ENCODE measurements at places on chromosomes 13 and 19. TPM values are rescaled to one million over a fixed set of nuclear protein-coding genes. Genes with fewer than 3 reads are reported as not detected.
A peak's percentile ranks its signal among the peaks of the same experiment; 100 is the strongest.

Gene SELENOV
- not detected for total RNA-seq

Gene CNFN
- 4.1 TPM for total RNA-seq

Gene SLC8A2
- not detected for total RNA-seq

Gene DACH1
- total RNA-seq, result not detected

GRCh38 chr19:536881-537404, 5.4 kb downstream of the CDC34 start:
- DNase-seq, result no peak

- DNase-seq, result no peak
These were observed 4.0 kb downstream of the SERPINE3 start for GRCh38 chr13:51343475-51343874.

DNA sequence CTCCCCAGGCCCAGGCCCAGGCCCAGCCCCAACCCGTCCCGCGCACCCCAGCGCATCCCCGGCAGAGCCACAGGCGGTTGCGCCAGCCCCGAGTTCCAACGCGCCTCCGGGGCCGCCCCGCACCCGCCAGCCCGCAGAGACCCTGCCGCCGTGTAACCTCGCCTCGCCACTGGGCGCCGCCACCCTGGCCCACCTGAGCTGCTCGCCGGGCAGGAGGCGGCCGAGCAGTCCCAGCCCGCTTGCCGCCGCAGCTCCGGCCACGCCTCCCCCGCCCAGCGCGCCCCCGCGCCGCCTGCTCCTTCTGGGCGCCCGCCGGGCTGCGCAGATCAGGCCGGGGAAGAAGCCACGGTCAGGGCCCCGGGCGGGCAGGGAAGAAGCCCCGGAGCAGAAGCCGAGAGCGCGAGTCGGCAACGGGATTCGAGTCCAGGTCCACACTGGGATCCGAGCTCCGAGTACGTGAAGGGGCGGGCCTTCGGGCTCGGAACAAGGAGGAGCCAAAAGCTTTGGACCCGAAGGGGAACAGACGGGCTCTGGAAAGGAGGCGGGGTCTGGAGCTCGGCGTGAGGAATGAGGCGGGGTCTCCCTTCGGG, at the start of gene MBOAT7:
TSS of gene MBOAT7 (minus strand) at position 436 of the 590 bp plus-strand sequence. CDS start 1,072 bp downstream, outside the sequence.
- no peak for DNase-seq

GRCh38 chr13:41456768-41457588, at the start of gene RGCC:
RGCC (plus strand) TSS chr13:41457550; CDS start chr13:41457708, 158 bp downstream.
- peak; percentile 56 for DNase-seq

- DNase-seq, result no peak
These were observed 147.0 kb downstream of the SHISA2 start for GRCh38 chr13:25904830-25905229.

- DNase-seq, result no peak
These were observed 257.6 kb downstream of the DLEU7 start for GRCh38 chr13:50585674-50586413.

- DNase-seq, result no peak
These were observed 13.6 kb upstream of the PEPD start for GRCh38 chr19:33535226-33535625.

GRCh38 chr19:58346961-58347929, 6.0 kb downstream of the A1BG start:
- DNase-seq, result no peak

DNA sequence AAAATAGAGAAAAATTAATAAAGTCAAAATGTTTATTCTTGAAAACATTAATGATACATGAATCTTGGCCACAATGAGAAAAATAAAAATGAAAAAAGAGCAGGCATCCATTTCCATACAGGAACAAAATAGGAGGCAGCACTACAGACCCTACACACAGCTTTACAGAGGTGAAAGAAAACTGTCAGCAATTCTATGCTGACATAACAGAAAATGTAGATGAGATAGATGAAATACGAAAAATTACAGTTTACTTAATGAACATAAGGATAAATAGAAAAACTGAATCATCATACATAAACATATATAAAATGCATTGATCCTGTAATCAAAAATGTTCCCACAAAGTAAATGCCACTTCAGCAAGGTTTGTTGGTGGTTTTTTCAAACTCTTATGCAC, 5.6 kb downstream of the LILRB4 start:
- DNase-seq, result no peak

- DNase-seq, result peak; percentile 63
These were observed 114.0 kb downstream of the UQCRFS1 start for GRCh38 chr19:29098863-29099481.

DNA sequence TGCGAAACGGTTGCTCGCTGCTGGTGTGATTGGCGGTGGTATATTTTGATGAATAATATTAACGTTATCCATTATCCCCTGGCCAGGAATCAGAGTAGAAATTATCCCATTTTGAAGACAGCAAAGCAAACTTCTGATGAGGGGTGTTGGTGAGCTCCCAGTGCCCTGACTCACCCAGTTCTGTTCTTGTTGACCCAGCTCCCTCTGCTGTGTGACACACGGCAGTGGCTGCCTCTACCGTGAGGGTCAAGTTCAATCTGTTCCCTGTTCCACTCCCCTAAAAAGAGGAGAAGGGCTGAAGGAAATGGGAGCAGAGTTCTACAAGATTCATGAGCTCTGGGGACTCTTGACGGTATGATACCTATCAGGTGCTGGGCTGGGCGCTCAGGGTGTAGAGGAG, 2.0 kb downstream of the CAMSAP3 start:
- peak; percentile 58 for DNase-seq

DNA sequence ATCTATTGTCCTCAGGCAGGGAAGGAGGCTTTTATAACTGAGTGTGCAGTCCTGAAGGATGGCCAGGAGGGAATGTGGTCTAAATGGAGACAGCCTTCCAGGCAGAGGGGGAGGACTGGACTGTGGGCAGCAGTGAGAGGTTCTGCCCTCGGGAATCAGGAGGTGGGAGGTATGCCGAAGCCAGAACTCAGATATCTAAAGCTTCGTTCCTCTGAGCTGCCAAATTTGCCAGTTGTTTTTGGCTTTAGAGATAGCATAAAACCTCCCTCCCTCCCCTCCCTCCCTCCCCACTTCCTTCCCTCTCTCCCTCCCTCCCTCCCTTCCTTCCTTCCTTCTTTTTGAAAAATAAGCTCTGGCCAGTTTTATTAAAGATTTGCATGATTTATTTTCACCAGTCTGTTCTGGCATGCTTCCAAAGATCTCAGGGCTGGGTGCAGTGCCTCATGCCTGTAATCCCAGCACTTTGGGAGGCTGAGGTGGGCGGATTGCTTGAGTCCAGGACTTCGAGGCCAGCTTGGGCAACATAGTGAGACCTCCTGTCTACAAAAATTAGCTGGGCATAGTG, 2.4 kb downstream of the MEDAG start:
- no peak for DNase-seq

GRCh38 chr19:46906221-46906620, 45.4 kb downstream of the ARHGAP35 start:
- no peak for DNase-seq

- DNase-seq, result no peak
These were observed 31.7 kb downstream of the ACTL9 start for GRCh38 chr19:8666814-8667405.

DNA sequence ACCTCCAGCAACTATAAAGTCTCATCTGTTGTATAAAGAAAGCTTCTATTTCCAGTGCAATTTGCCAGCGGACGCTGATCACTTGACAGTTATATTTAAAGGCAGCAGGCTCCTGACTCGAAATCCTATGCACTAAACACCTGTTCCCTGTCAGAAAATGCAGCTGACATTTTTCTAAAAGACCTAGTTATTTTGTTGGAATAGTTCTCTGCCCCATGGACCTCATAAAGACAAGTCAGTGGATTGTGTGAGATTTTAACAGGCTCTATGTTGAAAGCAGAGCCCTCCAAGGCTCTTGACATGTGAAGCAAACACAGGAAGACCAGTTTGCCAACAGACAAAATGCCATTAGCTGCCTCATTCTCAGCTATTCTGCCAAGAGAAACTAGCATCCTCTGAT, 304.7 kb upstream of the KLF12 start:
- no peak for DNase-seq

DNA sequence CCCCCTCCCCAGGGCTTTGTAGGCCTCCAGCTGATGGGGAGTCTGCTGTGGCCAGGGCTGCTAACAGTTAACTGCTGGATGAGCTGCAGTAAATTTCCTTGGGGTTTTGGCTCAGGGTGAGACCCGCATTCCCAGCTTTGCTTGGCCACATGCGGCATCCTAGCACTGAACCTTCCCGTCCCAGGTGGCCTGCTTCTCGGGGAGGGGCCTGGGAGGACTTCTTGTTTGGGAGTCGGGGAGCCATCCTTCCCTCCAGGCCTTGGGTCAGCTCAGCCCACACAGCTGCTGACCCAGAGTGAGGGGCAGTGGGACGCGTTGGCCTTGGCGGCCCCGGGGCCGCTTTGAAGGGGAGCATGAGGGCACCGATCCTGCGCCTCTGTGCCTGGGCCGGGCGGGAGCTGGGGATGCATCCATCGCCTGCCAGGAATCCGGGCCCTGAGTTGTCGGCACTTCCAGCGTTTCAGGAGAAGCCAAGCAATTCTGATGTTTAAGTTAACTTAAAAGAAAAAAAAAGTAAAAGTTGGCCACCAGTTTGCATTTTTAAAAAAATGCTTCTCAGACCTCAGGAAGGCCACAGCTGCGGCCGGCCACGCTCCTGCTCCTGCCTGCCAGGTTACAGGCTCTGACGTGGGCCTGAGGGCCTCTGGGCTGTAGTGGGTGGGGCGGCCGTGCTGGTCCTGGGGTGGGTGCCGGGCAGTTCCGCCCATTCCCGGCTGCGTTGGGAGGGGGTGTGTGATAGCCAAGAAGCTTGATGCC, 27.7 kb downstream of the CRTC1 start:
- DNase-seq, result no peak

DNA sequence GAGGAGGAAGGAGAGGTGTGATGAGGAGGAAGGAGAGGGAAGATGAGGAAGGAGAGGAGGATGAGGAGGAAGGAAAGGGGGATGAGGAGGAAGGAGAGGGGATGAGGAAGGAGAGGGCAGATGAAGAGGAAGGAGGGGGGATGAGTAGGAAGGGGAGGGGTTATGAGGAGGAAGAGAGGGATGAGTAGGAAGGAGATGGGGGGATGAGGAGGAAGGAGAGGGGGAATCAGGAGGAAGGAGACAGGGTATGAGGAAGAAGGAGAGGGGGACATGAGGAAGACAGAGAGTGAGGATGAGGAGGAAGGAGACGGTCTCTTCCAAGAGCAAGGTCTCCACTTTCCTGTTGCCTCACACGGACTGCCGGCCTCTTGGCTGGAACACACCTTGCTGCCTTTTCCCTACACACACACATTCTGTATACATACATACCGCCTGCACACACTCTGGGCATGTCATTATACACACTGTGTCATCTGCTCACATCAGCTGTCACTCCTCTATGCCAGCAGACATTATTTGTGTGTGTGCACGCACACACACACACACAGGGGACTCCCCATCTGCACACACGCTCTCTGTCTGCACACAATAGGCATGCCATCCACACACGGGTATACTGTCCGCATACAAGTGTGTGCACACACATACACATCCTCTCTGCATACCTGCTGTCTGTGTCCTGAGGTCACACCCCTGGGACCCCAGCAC, 11.1 kb upstream of the VSTM2B start:
- DNase-seq, result no peak
